Mammary epithelial cell (primary cell): ENCODE measurements at places on chromosomes 3 and 15. TPM values are rescaled to one million over a fixed set of nuclear protein-coding genes. Genes with fewer than 3 reads are reported as not detected.

CFAP91 gene
- total RNA-seq = not detected in 2 replicates

CCR3 gene
- not detected for total RNA-seq

DNASE1L3 gene
- not detected in 2 replicates for total RNA-seq

OR5K2 gene
- not detected in 2 replicates for total RNA-seq

GRAMD1C gene
- 2.5 TPM for total RNA-seq

KY gene
- total RNA-seq = not detected in 2 replicates

TERC gene
- 4.7 TPM in 1 of 2 replicates, not detected in the other for total RNA-seq

CYP8B1 gene
- not detected for total RNA-seq

CP gene
- total RNA-seq = not detected

PLA2G4D gene
- 0.19 TPM in 1 of 2 replicates, not detected in the other for total RNA-seq

PARP6 gene
- 28.3 TPM for total RNA-seq

GOLGA8R gene
- 2.0 TPM for total RNA-seq

FSD2 gene
- total RNA-seq = under 0.01 TPM

NMNAT3 gene
- 3.8 and 4.2 TPM in 2 replicates for total RNA-seq

UCN2 gene
- 10.0 and 28.3 TPM in 2 replicates for total RNA-seq

ISLR2 gene
- total RNA-seq = not detected in 2 replicates

RHOV gene
- total RNA-seq = 0.19 and 0.87 TPM in 2 replicates

KLHL6 gene
- 0.08 and 0.12 TPM in 2 replicates for total RNA-seq

STXBP5L gene
- total RNA-seq = not detected

SMCO1 gene
- not detected in 2 replicates for total RNA-seq

MESP2 gene
- total RNA-seq = 0.31 TPM in 1 of 2 replicates, not detected in the other

PTX3 gene
- total RNA-seq = 1.7 and 10.4 TPM in 2 replicates

RHO gene
- not detected in 2 replicates for total RNA-seq
